Germinal center (tissue), 1 donor: ENCODE measurements at places on chromosomes 16 and 17.

DNA sequence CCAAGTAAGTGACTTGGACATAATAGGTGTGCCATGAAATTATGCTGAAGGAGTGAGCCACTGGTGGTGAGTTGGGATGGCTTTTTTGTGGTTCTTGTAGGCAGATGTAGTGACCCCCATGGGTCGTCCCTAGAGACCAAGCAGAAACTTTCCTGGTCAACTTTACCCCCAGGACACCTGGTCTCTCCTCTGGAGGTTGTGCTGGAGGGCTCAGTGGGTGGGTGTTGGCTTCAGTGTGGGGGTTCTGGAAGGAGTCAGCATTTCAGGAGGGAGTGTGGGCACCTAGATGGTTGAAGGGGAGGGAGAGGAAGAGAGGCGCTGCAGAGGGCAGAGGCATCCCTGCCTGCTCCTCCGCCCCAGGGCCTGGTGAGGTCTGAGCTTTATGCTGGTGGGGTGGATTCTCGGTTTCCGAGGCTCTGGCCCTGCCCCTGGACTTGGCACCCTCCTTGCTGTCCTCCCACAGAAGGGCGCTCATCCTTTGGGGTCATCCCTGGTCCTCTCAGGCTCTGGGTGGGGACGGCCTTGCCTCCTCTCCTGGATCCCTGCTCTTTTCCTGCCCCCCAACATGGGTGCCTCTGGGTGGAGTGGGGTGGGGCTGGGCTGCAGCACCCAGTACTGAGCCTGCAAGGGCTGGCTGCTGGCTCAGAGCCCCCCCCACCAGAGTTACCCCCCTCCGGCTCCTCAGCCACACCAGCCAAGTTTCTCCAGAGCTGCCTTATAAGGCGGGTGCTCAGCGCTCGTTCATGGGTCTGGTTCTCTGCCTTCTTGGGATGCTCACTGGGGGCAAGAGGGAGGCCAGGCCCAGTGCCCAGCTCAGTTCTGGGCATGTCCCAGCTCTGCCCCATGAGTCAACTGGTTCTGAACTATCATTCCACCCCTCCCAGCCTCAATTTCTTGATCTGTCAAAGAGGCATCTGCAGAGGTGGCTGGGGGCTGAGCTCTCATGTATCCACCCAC is 266.8 kb downstream of the SEC14L1 start:
- DNase-seq, result no peak

GRCh38 chr17:65041518-65041917 is 15.0 kb downstream of the GNA13 start:
- DNase-seq, result no peak

DNA sequence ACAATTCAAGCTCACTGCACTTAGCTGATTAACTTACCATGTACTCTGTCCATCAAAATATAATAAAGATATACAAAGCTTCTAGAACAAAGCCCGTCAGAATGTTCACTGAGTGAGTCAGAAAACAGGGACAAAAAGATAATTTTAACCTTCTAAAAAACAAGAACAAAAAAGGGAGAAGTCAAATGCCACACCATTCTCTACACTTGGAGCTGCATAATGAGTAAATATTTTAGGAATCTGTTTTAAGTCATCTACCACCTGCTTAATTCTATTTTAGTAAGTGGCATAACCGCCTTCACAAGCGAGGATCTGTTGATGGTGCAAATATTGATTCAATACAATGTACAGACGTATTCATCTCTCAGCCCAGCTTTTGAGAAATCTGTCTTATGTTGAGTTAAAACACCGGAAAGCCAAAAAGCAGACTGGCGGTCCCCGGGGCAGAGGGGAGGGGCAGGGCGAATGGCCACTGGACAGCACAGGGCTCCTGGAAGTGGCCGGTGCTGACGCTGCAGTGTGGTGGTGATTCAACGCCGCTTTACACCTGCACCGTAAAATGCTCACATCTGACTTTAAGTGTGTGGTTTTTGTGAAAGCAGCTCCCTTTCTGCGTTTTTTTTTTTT is 20.1 kb downstream of the RAB40B start:
- no peak for DNase-seq

GRCh38 chr16:86653285-86654006 is 75.1 kb downstream of the FOXL1 start:
- no peak for DNase-seq
